ENCODE measurements at places on chromosomes 2 and 18.
A peak's percentile ranks its signal among the peaks of the same experiment; 100 is the strongest.

- peak; percentile 78 for DNase-seq
Observed at GRCh38 chr18:56709463-56709862, 58.3 kb downstream of the WDR7 start.

GRCh38 chr2:80610108-80610507, 305.6 kb upstream of the LRRTM1 start:
- DNase-seq: no peak

GRCh38 chr2:142398212-142398611, 267.4 kb upstream of the LRP1B start:
- DNase-seq: no peak

GRCh38 chr2:79994161-79994560, 310.4 kb downstream of the LRRTM1 start:
- DNase-seq: no peak

DNA sequence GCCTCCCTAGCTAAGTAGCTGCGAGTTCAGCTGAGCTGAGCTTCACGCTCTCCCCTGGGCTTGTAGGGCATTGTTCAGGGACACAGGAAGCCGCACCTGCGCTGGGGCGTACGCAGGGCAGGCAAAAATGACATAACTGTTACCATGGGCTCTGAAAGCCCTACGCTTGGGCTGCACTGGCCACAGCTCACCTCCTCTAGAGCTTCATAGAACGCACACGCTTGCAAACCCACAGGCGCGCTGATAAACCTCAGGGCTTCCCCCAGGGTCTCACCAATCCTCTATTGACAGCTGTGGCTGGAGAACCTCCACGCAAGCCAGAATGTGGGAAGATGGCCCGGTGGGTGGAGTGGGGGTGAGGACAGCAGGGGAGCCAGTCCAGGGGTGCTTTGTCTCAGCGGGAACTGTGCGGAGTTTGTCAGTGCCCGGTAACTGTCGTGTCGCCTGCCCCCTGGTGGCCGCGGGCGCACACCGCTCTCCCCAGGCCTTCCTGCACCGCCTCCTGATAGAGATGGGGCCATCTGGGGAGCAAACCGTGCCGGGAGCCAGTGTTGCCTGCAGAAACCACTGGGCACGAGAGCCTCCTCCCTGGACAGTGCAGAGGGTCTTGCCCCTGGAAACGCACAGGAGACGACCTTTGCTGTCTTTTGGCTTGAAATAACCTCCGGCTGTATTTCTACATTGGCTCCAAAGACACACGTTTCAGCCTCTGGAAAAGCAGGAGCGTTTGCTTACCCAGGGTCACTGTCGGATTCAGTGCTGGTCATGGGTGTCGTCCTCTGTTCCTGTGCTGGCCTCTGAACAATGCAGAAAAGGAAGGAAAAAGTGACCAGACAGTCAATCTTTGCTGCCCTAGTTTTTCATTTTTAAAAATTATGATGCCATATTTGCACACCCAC, 17.0 kb upstream of the CIDEA start:
- peak; percentile 87 for DNase-seq

- no peak for DNase-seq
Observed at GRCh38 chr2:152072011-152072410, 26.8 kb downstream of the CACNB4 start.

GRCh38 chr18:54338230-54338629, 19.4 kb downstream of the STARD6 start:
- no peak for DNase-seq

GRCh38 chr2:20507711-20508110, 60.8 kb downstream of the RHOB start:
- DNase-seq: no peak
